Esophagus squamous epithelium (tissue), 5 donors: ENCODE measurements at places on chromosomes 7 and 10. TPM values are rescaled to one million over a fixed set of nuclear protein-coding genes. Genes with fewer than 3 reads are reported as not detected.

DNA sequence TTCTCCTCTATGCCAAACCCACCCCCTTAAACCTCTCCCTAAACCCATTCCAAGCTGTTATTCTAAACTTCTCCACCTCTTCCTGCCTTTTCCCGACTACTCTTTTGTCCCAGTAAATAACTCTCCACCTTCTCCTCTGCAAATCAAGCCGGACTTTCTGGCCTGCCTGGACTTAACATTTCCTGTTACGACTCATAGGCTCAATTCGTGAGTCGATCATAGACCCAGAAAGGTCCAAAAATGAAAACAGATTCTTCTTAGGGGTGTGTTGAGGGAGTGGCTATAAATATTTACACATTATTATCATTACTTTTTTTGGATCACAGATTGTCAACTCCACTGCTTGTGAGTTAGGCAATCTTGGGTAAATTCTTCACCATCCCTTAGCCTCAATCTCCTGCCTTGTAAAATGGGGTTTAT, 59.0 kb upstream of the HABP2 start:
- DNase-seq = no peak

GRCh38 chr7:134931487-134931886, 54.8 kb upstream of the AGBL3 start:
- no peak for DNase-seq

DNA sequence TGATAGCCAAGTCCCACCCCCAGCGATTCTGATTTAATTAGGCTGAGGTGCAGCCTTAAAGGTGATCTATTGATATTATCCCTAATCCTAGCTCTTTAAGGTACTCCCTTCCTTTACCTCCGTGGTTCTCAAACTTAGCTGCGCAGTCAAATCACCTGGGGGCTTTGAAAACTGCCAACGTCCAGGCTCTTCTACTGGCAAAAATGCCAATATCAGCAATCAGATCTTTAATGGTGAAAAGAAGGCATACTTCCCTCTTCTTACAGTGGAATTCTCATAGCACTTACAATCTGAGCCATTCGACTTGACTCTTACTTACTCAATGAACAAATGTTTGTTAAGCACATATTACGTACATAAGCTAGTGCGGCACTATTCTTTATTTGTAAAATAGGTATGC, 704 bp upstream of the SLC35B4 start:
- DNase-seq = no peak

DNA sequence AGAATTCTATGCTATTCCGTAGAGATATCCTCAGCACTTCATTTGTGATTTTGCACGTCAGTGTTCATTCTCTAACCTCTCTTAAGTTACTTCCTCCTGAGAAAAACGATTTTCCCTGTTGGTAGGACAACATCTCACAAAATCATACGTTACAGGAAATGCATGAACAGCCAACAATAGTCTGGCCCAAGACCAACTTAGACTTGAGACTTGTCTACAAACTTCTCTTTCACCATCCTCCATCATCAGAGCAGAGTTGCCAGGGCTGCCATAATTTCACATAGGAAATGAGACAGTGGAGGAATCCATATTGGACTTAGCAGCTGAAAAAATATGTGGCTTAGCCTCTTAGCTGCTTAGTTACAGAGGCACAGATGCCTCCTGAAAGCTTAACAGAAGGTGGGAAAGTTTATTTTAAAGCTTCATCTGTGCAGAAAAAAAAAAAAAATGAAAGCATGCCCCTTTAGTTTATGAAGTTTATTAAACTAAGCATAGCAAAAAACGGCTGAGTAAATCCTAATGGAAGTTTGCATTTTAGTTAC, 222.5 kb upstream of the CACNA2D1 start:
- DNase-seq = no peak

- no peak for DNase-seq
Observed at GRCh38 chr7:141698247-141699015, 3.5 kb downstream of the DENND11 start.

RSBN1L gene
- 10.8 TPM for total RNA-seq

DNA sequence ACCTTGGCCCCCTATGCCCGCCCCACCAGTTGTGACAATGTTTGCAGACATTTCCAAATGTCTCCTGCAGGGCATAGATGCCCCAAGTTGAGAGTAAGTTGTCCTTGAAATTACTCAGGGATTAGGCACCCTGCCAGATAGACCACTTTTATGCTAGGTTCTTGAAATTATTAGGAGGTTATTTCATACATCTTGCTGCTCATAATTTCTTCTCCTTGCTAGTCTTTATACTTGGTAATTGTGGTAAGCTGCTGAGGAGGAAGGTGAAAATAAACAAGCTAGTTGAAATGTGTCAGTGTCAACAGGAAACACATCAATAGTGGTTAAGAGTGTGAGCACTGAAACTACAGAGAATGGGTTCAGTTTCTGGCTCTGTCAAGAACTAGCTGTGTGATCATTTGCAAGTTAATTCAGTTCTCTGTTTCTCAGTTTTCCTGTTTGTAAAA, 63.7 kb upstream of the AOAH start:
- DNase-seq = no peak

- no peak for DNase-seq
Observed at GRCh38 chr7:657565-658119, 68.9 kb upstream of the DNAAF5 start.

DNA sequence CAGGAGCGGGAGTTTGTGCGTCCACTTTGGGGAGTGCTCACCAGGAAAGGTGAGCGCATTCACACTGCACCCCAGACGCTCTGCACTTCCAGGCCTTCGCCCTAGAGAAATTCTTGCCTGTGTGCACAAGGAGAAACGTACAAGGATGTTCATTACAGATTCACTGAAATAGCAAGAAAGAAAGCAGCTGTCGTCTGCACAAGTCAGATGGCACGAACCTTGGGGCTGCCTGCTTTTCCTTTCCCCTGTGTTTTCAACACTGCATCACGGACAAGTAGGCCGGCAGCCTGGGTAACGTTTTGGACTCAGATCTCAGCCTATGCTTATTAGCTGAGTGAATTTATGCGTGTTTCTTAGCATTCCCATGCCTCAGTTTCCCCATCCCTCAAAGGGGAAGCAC, 546.8 kb upstream of the FOXK1 start:
- no peak for DNase-seq

GRCh38 chr10:71582019-71582418, 137.6 kb downstream of the C10orf105 start:
- DNase-seq = no peak

GRCh38 chr10:131743190-131744151, 157.3 kb upstream of the PPP2R2D start:
- DNase-seq = no peak
